ENCODE measurements at places on chromosomes 11 and 22.
A peak's percentile ranks its signal among the peaks of the same experiment; 100 is the strongest.

DNA sequence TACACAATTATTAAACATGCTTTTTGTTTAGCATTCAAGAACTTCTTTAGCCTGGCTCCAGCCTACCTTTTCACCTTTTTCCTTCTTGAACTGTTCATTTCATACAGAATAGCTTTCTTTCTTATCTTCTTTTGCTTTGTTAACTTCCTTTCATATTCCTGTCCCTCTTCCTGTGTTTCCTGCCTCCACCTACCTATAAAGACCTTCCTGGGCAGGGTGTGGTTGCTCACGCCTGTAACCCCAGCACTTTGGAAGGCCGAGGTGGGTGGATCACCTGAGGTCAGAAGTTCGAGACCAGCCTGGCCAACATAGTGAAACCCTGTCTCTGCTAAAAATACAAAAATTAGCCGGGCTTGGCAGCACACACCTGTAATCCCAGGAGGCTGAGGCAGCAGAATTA lies 22.9 kb downstream of the CAPRIN1 start:
- DNase-seq = no peak

- peak; percentile 74 for DNase-seq
Observed at GRCh38 chr11:11155962-11156815, 196.9 kb downstream of the CSNK2A3 start.

- DNase-seq = peak; percentile 49
Observed at GRCh38 chr11:1876361-1877063, 15.2 kb downstream of the PRR33 start.

- no peak for DNase-seq
Observed at GRCh38 chr11:88626216-88626615, 288.7 kb upstream of the CTSC start.

DNA sequence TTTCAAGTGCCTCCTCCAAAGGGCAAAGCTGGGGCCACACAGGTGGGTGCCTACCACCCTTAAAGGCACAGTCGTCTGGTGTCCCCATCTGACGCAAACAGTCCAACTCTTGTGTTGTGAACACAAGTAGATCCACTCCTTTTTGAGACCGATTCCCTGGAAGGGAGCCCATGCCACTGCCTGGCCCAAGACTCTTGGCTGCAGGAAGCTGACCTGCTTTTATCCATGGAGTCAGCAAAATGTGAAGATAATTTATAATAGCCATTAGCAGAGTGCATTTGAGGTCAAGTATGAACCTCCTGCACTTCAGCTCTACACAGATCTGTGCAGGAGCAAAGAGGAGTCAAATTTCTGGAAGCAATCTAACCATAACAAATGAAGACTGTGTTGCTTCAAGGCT lies 68.5 kb downstream of the ADM start:
- DNase-seq = no peak

DNA sequence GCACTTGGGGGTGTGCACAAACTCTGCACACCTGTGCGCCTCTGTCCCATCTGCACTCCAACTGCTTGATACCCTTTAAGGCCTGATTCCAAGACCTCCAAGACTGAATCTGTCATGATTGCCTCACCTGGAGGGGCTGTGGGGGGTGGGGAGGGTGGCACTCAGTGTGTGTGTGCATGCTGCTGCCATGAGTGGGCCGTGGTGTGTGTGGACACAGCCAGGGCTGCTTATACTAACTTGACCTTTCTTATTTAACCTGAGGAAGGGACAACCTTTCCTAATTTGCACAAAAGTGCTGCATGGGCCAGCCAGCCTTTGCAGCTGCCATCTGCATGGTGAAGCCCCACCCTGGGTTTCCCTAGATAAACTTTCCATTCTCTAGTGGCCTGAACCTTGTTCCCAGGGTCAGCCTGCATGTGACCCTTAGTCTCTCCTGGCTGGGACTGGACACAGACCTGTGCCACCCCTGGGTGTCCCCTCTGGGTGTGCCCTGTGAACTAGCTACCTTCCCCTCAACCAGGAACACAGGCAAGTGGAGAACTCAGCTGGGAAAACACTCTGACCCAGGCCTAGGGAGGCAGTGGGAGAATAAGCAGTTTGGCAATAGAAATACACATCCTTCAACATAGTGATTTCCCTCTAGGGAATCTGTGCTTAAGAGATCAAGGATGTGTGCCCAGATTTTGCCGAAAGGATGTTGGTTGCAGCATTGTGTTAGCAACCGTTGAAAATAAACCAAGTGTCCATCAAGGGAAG lies 45.4 kb upstream of the DKK3 start:
- DNase-seq = no peak

DNA sequence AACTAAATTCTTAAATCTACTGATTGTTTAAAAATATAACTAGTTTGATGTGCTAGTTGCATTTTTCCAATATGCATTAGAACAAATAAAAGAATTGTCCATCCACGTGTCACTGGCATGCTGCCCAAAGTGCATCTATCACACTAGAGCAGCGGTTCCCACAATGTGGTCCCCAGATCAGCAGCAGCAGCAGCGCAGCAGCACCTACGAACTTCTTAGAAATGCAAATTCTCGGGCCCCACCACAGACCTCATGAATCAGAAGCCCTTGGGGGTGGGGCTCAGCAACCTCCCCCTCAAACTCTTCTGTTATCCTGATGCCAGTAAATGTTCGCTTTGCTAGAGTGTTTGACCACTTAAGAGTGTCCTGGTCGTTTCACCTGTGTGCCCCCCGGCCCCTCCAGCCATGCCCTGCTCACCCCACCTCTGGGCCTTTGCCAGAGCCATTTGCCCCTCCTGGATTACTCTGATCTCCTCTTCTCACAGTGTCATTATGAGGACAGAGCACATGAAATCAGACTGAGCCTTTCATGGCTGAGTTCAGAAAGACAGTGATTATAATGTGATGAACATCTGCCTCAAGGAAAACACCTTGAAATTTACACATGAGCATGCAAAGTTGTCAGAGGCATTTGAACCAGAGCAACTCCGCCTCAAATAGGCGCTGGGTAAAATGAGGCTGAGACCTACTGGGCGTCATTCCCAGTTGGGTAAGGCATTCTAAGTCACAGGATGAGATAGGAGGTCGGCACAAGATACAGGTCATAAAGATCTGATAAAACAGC lies 12.6 kb upstream of the VSIG10L2 start:
- DNase-seq = peak; percentile 27

DNA sequence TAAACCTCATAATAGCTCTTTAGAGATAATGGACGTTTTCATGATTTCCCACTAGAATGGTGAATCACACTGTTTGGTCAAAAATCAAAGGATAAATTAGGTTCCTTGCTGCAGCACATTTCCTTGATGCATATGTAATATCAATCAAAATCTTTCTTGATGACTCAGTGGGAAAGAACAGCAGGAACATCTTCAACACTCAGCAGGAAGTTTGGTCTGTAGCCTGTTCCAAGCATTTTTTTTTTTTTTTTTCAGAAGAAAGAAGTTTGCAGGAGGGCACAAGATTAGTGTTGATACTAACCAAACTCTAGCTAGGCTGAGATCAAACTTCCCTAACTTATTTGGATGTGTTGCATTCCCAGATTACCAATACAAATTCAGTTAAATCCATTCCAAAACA lies 1529.8 kb downstream of the FAM181B start:
- DNase-seq = no peak

- no peak for DNase-seq
Observed at GRCh38 chr11:71095294-71095850, 157.0 kb downstream of the SHANK2 start.

All from activated CD4-positive, alpha-beta T cell treated with anti-CD3 and anti-CD28 coated beads for 36 hours (primary cell).